ENCODE measurements at places on chromosomes 1 and 21.

- no peak for DNase-seq
These were observed 39.5 kb downstream of the XCL2 start for GRCh38 chr1:168504064-168504837.

- DNase-seq = no peak
These were observed 124.8 kb downstream of the DISC1 start for GRCh38 chr1:231751415-231751814.

- no peak for DNase-seq
These were observed 84.3 kb upstream of the L1TD1 start for GRCh38 chr1:62110198-62110817.

- no peak for DNase-seq
These were observed 65.4 kb upstream of the STUM start for GRCh38 chr1:226482975-226483700.

GRCh38 chr1:208544053-208544452 lies 299.9 kb upstream of the PLXNA2 start:
- DNase-seq = no peak

GRCh38 chr1:158115126-158115525 lies 65.6 kb upstream of the CD1D start:
- no peak for DNase-seq

DNA sequence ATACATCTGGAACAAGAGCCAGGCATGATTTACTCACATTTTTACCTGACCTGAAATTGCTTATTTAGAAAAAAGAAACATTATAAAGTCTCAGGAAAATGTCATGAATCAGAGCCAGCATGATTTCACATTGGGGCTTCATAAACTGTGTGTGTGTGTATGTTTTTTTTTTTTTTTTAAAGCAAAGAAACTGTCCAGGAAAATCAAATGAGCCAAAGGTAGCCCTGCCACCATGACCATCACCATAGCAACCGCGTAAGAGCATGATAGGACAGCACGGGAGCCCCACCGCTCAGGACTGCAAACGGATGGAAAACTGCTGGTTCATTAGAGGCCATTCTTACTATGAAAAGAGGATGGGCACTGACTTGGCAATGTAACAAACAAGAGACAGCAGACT lies 139.2 kb downstream of the NTMT2 start:
- DNase-seq = no peak

DNA sequence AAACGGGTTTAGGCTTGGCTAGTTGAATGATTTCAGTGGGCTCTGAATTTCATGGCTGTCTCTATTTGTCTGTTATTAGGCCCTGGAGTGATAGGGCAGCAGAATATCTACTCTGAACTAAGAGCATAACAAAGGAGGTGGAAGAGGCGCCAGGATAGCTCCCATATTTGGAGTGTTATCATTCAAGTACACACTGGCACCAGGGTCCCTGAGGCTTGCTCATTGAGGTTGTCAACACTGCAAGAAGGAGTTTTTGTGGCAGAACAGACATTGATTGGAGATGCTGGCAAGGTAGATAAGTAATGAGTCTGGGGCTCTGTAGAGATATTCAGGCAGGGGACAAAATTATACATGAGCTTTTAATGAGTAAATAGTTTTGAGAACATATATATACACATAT lies 1748.4 kb downstream of the MRPL39 start:
- DNase-seq = no peak

DNA sequence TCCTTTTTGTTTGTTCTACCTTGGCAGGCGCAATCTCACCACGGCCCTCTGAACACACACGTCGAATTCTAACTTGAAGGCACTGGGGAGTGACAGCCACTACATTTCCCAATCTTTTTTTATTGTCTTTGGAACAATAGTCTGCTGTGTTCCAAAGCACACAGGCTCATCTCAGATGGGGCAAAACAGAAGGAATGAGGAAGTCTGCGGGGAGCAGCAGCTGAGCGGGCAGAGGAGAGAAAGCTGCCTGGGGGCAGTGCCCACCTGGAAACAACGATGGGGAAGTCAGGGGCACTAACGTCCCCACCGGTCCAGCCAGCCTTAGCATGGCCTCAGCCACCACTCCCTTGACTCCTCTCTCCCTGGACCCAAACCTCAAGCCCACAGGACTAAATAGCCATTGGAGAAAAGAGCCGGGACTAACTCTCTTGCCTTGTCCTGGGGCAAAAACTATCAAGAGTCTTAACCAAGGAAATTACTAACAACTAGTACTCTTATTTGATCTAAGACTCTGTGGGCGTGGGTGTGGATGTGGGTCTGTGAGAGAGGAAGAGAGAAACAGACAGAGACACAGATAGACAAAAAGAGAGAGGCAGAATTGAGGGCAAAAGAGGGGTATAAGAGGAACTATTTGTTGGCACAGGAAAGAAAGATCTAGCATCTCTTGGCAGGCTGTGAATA lies 34.2 kb downstream of the SYF2 start:
- DNase-seq = no peak

- DNase-seq = no peak
These were observed 286.9 kb upstream of the RUNX1 start for GRCh38 chr21:35335951-35336446.

- no peak for DNase-seq
These were observed 13.0 kb upstream of the TEDDM1 start for GRCh38 chr1:182413486-182413885.

- no peak for DNase-seq
These were observed 11.7 kb upstream of the WNT9A start for GRCh38 chr1:227959325-227959860.

DNA sequence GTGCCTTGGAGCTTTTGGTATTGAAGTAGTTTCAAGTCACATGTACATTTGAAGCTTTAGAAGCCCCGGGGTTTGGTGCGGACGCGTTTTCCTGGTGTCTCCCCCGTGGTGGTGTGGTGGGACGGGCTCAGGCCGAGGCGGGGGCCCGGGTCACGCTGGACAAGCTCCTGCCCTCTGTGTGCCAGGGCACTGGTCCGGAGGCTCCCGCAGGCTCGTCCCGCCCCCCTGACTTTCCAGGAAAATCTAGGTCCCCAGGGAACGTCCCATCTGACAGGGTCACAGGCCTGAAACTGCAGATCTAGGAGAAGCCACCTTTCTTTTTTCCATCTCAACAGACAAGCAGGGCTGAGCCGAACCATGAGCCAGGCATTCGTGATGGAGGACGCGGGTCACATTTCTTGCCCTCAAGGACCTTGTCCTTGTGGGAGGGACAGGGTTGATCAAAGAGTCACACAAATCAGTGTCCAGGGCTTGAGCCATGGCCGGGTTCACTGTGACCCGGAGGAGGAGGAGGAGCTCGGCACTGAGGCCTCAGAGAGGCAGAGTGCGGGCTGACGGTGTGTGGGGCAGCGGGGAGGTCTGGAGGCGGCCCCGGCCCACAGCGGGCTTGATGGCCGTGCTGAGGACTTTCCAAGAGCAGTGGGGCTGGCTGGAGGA lies 1.6 kb downstream of the DMRTB1 start:
- no peak for DNase-seq

GRCh38 chr1:101407505-101408211 lies 170.8 kb downstream of the S1PR1 start:
- DNase-seq = no peak

GRCh38 chr1:208248307-208248801 lies 4.2 kb upstream of the PLXNA2 start:
- no peak for DNase-seq

GRCh38 chr1:11628767-11629166 lies 25.5 kb downstream of the FBXO2 start:
- no peak for DNase-seq

DNA sequence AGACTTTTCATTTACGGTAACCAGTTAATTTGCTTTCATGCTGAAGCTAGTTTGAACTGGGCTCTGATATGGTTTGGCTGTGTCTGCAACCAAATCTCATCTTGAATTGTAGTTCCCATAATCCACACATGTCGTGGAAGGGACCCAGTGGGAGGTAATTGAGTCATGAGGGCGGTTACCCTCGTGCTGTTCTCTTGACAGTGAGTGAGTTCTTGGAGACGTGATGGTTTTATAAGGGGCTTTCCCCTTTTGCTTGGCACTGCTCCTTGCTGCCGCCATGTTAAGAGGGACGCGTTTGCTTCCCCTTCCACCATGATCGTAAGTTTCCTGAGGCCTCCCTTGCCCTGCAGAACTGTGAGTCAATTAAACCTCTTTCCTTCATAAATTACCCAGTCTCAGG lies 10.3 kb upstream of the FHAD1 start:
- no peak for DNase-seq

DNA sequence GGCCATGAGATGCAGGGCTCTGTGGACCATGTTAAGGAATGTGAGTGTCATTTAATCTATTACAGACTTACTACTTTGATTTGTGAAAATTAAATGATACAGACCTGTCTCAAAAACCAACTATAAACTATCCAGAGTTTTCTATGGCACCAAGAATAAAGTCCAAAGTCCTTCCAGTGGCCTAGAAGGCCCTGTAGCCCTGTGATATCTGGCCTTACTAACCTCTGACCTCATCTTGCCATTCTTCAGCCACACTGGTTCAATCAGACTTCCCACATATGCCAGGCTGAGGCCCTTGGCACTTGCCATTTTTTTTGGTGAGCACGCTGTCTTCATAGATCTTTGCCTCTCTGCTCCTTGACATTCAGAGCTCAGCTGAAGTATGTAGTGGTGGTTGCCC lies 7.7 kb downstream of the NTPCR start:
- no peak for DNase-seq

- DNase-seq = no peak
These were observed 55.8 kb downstream of the MAST2 start for GRCh38 chr1:45859221-45859620.

- DNase-seq = no peak
These were observed 163.4 kb downstream of the DNM3 start for GRCh38 chr1:172004671-172005070.

DNA sequence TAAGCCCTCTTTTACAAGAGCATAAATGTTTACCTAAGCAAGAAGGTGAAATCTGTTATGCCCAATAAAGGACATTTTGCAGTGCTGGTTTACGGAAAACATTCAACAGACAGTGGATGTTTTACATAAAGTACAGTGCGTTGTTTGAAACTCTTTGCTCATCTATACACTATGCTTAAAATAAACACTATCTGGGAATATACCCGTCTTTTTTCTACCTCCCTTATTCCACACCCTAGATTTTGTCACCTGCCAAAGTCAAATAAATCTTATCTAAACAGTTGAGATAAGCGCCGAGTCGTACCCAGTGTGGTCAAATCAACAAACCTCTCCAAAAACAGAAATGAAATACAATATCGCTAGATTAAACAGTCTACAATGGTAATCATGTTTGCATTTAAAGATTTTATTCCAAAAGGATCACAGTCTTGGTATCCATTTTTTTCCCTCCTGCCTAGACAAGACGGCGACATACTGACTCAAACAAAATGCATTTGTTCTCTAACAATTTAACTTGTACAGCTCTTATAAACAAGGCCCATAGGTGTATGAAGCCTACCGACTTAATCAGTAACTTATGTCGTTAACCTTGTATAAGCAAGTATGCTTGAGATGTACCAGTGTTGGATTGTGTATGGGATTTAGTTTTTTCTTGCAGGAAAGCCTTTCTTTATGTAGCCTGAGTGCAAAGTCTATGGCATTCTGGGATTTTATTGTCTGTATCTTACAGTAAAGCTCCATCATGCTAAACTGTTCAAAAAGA lies 189.1 kb downstream of the FMN2 start:
- no peak for DNase-seq

DNA sequence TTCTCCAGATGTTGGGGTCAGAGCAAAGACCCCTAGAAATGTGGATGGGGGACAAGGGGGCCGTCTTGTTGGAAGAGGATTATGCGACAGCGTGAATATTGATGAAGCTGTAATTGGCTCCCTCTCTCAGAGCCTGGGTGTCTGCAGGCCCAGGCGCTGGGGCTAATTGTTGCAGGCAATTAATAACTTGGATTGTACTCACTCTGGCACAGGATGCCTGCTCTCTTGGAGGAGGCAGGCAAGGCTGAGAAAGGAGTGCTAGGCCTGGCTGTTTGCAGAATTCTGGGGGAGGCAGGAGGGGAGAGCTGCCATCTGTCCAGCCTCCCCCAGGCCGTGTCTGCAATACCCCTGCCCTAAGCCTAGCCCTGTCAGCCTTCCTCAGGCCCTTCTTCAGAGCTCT lies 4.1 kb upstream of the DISP3 start:
- DNase-seq = no peak

DNA sequence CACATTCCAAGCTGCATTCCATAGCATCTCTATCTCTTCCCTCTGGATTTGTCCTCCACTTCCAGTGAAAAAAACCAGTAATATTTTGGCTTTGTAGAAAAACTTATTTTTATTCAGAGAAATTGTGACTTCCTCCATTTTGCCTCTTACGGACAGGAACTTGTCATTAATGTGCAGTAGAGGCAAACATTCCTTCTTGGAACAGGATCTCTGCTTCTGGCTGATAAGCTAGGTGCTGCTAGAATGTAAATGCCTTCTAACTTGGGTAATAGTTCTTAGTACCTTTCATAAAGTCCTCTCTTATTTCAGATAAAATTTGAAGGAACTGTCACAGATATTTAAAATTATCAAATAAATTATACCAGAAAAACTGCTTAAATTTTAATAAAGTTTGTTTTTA lies 707.8 kb downstream of the USP25 start:
- DNase-seq = no peak

DNA sequence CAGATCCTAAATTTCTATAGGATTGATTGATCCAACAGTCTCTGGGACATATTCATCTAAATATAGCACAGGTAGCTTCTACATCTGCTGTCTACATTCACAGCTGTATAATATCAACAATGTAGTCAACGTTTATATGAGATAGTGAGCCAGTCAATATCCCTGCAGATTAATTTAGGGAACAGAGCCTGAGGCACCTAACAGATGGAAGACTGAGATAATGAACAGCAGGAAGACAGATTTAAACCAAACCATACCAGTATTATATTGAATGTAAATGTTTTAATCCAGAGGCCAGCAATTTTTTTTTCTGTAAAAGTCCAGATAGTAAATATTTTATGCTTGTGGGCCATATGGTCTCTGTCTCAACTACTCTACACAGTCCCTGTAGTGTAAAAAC lies 2072.4 kb downstream of the MRPL39 start:
- DNase-seq = no peak

DNA sequence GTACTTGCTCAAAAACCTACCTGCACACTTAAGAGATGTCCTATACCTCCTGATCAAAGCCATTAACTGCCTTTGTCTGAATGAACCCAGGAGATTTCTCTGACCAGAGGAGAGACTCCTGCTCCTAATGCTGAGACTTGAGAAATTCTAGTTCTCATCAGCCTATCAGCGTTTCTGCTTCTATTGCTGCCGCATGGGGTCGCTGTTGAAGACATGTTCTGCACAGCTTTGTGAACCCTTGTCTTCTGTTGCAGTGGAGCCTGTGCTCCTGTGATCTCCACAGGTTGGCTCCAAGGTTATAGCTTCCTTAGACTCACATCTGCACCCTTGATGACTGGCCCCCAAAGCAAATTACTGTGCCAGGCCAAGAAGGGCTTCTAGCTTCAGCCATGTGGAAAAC lies 40.2 kb downstream of the EDN2 start:
- DNase-seq = no peak

DNA sequence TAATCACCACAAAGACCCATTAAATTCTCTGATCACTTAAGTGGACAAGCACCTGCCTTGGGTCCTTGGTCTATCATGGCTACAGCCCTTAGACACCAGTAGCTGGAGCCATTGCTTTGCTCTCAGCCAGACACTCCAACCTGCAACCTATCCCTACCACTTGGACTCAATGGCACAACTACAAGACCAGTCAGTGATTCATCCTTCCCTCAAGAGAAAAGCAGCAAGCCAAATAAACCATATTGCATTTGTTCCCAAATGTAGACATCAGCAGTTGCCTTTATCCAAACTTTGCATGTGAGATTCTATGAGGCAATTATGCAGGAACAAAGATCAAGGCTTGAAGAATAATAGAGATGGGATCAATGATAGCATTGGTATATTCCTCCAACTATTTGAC lies 263.4 kb downstream of the HHIPL2 start:
- no peak for DNase-seq

GRCh38 chr1:8274352-8274751 lies 43.6 kb upstream of the SLC45A1 start:
- no peak for DNase-seq

Measured in stimulated activated CD8-positive, alpha-beta memory T cell treated with anti-CD3 and anti-CD28 coated beads, Interleukin-7, amount 100 ng/mL, for 1 hour (primary cell).